ENCODE measurements at places on chromosomes 5 and 9.

DNA sequence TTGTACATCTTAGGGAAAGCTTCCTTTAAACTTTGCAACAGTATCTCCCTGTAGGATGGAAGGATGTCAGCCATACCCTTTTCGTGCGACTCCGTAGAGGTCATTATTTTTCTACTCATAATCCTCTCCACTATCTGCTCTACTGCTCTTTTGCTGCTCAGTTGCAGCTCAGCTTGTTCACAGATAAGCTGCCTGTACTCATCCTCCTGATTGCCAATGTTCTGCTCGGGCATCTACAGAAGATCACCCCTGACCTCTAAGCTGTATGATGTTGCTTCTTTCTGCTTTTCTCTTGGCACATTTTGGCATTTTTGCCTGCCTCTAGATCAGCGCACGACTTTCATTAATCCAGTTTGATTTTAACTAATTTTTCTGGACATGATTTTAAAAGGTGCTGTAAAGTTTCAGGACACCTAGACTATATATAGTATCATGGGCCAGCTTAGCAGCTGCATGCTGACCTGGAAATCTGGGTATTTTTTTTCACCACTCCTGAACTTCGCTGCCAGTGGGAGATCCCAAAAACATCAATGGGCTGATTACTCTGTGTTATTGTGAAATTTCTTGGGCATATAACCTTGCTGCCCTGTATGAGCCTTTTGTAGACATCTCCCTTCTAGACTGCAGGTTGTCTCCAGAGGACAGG lies 131.2 kb upstream of the ZNF608 start:
- no peak for DNase-seq

GRCh38 chr9:138101444-138102234 lies 224.1 kb downstream of the CACNA1B start:
- no peak for DNase-seq

GRCh38 chr9:107224252-107224651 lies 58.8 kb upstream of the RAD23B start:
- no peak for DNase-seq

- no peak for DNase-seq
These were observed 119.8 kb downstream of the TENT4A start for GRCh38 chr5:6832994-6833393.

All from suppressor macrophage (primary cell).